ENCODE measurements at places on chromosomes 6 and 20. TPM values are rescaled to one million over a fixed set of nuclear protein-coding genes. Genes with fewer than 3 reads are reported as not detected.

Gene IMPG1
- not detected for total RNA-seq

Gene ADGRF1
- not detected for total RNA-seq

Gene MYCT1
- total RNA-seq = under 0.01 TPM

Gene CPNE5
- 0.55 TPM for total RNA-seq

Gene RGS17
- total RNA-seq = 6.5 TPM

Gene LKAAEAR1
- total RNA-seq = not detected

Gene DOP1A
- total RNA-seq = 26.5 TPM

Gene GSTA4
- 37.3 TPM for total RNA-seq

Gene HCK
- not detected for total RNA-seq

Gene GJA10
- not detected for total RNA-seq

Gene SLC23A2
- total RNA-seq = 10.0 TPM

Gene JARID2
- 9.0 TPM for total RNA-seq

Gene CCN2
- total RNA-seq = 25.3 TPM

Gene COX4I2
- not detected for total RNA-seq

Gene GTSF1L
- total RNA-seq = not detected

Gene OR2J3
- total RNA-seq = not detected

Gene SNAP91
- total RNA-seq = under 0.01 TPM

Gene RBM24
- 3.5 TPM for total RNA-seq

Gene ZNF831
- total RNA-seq = not detected

Gene OPRM1
- total RNA-seq = not detected

Gene MYT1
- total RNA-seq = not detected

Gene TCF21
- total RNA-seq = 27.4 TPM

Gene TRIM15
- total RNA-seq = not detected

Gene ERVFRD-1
- total RNA-seq = not detected

Gene PRR18
- total RNA-seq = not detected

Gene ENTPD6
- 64.3 TPM for total RNA-seq

Gene CENPQ
- total RNA-seq = 4.0 TPM

Gene PDE7B
- 58.1 TPM for total RNA-seq

Gene CLIC5
- not detected for total RNA-seq

Gene RSPO3
- total RNA-seq = 17.4 TPM

Gene CD109
- 18.6 TPM for total RNA-seq

Gene NHLRC1
- total RNA-seq = 1.8 TPM

Gene CALHM4
- not detected for total RNA-seq

Gene HTR1E
- total RNA-seq = not detected

Gene ANGPT4
- not detected for total RNA-seq

Gene HLA-DRB1
- total RNA-seq = not detected

Gene LTB
- total RNA-seq = not detected

Gene PI3
- not detected for total RNA-seq

Gene MDFI
- 0.55 TPM for total RNA-seq

Gene SYNE1
- total RNA-seq = 120 TPM

Gene RCAN2
- 3.7 TPM for total RNA-seq

Gene PSORS1C1
- 1.7 TPM for total RNA-seq

Gene PAQR8
- total RNA-seq = 2.1 TPM

Gene RFX6
- not detected for total RNA-seq

Gene AHI1
- total RNA-seq = 27.1 TPM

Gene TREM1
- 2.7 TPM for total RNA-seq

Gene CGA
- 0.09 TPM for total RNA-seq

Gene SPATA25
- 1.9 TPM for total RNA-seq

Gene RAD21L1
- 0.14 TPM for total RNA-seq

Gene RIN2
- 57.3 TPM for total RNA-seq

Gene RNF144B
- 0.28 TPM for total RNA-seq

Gene LY6G6C
- total RNA-seq = not detected

Data from smooth muscle cell of bladder (primary cell).